AG09309 (cell line): ENCODE measurements at places on chromosomes 16 and 17.

GRCh38 chr17:8949061-8949661 is 16.3 kb downstream of the PIK3R5 start:
- no peak for DNase-seq

DNA sequence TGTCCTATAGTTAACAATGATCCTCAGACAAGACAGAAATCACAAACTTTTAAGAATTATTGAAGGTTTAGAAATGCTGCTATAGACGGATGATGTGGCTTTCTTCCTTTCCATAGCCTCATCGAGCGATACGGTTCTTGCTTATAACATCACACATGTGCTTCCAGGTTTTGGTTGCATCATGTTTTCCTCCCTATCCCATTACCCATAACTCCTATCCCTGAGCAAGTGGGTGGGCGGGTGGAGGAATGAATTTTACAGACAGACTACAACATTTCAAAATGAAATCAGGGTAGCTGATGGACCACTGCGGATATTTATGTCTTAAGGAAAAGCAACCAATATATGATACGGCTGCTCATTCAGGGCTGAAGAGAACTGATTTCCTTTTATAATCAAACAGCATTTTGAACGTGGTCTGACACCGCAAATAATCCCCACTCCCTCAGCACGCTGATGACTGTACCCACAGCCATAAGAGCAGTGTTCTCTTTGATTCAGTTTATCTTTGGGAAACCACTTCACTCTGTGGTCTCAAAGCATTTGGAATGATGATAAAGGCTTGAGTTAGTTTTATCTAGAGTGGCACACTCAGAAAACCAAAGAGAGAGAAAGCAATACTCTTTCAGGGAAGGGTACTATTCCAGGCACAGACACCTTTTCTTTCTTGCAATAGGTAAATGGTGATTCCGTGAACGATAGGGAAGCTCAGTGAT is 4.6 kb upstream of the AKTIP start:
- no peak for DNase-seq

GRCh38 chr16:49529411-49530045 is 155.9 kb downstream of the C16orf78 start:
- DNase-seq: no peak

GRCh38 chr17:81328978-81329926 is 34.1 kb upstream of the SLC38A10 start:
- peak; percentile 59 for DNase-seq

- DNase-seq: no peak
Measured at GRCh38 chr17:41818024-41818423, 5.2 kb downstream of the FKBP10 start.

DNA sequence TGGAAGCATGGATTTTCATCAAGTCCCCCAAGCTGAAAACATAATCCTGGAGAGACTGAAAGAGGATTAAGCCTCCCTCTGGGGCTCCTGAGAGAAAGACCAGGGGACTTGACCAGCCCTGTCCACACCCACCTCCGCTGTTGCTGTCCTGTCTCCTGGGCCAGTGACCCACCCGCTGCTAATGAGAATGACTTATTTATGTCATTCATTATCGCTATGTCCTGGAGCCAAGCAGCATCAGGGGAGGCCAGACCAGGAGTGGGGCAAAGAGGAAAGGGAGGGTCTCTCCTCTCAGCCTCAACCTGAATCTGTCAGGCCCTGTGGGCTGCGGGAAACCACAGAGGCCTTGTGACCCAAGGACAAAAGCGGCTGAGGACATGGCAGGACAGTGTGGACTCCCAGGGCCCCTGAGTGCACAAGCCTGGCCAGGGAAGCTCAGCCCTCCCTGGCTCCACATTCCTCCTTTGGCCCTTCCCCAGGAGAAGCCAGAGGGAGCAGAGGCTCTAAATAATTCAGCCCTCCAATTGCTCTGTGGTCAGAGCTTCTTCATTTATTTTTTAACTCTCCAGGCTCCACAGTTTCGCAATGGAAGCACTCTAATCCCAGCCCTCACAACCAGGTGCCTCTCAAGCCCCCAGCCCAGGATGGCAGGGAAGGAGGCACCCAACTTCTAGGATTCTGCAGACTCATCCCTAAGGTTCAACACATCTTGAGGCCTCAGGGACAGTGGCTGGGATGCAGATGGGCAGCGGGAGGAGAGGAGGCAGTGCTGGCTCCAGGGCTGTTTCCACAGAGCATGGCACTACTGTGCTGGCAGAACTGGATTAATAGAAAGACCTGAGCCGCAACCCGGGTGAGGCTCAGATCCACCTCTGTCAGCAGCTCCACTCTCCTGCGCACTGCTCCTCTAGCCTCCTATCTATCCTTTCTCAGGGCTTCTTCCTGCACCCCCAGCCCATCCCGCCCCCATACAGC is 19.1 kb downstream of the CUEDC1 start:
- DNase-seq: no peak

DNA sequence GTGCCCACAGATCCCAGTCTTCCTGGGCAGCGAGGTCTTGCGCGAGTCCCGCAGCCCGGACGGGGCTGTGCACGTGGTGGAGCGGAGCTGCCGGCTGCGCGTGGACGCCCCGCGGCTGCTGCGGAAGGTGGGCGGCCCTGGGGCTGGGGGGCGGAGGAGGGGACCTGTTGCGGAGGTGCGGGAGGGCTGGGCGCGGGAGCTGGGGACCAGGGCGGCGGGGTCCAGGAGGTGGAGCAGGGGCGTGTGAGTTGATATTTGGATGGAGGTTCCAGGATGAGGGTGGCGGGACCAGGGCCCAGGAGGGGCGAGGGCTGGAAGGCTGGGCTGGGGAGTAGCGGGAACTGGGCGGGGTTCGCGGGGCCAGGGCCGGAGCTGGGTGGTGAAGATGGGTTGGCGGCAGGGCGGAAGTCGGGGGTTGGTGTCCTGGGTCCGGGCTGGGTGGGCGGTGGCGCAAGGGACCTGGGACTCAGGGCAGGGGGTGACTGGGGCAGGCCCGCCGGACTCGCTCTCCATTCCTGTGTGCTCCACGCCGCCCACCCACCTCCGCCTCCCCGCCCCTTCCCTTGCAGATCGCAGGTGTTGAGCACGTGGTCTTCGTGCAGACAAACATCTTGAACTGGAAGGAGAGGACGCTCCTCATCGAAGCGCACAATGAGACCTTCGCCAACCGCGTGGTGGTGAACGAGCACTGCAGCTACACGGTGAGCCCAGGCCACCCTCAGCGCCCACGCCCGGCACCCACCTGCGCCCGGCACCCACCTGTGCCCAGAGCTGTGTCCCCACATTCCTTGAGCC is 29.6 kb downstream of the SEC14L5 start:
- no peak for DNase-seq

DNA sequence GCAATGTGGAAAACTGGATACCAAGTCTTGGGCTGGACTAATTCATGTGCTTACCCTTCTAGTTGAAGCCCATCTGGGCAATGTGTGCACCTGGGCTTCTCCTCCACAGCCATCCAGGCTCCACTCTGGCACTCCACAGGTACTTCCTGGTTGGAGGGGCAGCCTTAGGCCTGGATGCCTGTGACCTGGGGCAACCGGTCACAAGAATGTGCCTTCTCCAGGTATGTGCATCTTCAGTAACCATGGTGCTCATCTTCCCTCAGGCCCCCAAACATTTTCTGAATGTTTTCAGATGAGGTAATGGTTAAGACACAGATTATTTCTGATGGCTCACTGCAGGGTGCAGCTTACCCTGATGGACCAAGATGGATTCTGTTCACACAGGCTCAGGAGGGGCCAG is 11.1 kb downstream of the C16orf86 start:
- no peak for DNase-seq

GRCh38 chr17:47811709-47812108 is 9.9 kb downstream of the OSBPL7 start:
- DNase-seq: no peak

DNA sequence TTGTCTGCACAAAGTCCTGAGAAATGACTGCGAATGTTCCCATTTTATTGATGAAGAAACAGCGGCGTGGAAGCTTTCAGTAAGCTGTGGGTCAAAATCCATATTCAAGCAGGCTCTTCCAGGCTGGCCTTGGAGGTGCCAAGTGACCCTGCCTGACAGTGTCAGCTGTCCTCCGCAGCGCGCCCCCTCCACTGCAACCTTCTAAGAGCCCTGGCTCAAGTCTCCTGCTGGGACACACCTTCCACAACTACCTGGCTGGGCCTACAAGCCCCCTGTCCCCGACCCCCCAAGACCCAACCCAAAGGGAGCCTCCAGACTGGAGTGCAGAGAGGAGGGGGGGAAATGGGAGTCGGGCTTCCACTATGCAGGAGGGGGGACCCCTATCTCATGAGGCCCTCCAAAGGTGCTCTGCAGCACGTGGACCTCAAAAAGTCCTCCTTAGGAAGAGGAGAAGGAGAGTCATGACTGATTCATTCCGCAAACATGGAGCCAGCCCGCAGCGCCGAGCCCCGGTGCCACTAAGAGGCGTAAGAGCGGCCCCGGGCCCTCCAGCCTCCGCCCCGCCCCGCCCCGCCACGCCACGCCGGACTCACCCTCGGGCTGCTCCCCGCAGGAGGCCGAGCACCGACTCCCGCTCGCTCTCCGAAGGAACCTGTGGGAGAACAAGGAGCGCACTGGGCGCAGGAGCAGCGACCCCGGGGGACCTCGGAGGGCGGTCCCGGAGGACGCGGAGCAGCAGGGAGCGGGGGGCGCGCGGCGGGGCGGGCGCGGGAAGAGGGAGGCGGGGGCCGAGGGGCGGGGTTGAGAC is 574 bp downstream of the MPP3 start:
- no peak for DNase-seq

DNA sequence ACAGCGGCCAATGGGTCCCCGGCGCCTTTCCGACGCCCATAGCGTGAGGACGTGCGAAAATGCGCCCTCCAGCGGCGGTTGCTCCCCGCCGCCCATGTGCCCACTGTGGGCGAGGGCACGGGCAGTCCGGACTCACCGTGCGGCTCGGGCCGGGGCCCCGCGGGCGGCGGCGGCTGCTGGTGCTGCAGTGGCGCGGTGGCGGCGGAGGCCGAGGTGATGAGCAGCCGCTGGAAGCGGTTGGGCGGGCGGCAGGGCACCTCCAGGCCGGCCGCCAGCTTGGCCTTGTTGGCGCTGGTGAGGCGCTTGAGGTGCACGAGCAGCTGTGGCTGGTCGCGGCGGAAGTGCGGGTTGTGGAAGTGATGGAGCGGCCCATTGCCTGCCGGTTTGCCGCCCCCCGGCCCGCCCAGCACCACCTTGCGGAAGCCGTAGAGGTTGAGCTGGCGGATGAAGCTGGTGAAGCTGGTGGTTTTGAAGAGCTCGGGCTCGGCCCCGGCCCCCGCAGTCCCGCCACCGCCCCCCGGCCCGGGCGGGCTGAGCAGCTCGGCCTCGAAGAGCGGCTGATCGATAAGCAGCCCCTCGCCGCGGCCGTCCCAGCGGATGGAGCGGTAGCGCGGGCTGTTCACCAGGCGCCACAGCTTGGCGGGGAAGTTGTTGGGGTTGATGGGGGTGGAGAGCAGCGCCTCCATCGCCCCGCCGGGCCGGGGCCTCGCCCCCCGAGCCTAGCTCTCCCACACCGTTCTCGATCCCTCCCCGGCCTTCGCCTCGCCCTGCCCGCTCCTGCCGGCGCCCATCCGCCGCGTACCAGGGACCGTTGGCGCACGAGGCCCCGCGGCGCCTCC is at the start of gene HSF5:
Gene HSF5, minus strand, starts transcription at position 820 of the 839 bp plus-strand sequence. Its CDS starts 134 bp downstream, at position 686.
- no peak for DNase-seq

- DNase-seq: no peak
Measured at GRCh38 chr16:74711938-74712337, 11.3 kb upstream of the MLKL start.
